ENCODE measurements at places on chromosomes 2 and 18.

GRCh38 chr2:105761931-105762515, 17.3 kb downstream of the NCK2 start:
- no peak for DNase-seq

- DNase-seq: no peak
Observed at GRCh38 chr2:197601726-197602125, 73.7 kb downstream of the RFTN2 start.

DNA sequence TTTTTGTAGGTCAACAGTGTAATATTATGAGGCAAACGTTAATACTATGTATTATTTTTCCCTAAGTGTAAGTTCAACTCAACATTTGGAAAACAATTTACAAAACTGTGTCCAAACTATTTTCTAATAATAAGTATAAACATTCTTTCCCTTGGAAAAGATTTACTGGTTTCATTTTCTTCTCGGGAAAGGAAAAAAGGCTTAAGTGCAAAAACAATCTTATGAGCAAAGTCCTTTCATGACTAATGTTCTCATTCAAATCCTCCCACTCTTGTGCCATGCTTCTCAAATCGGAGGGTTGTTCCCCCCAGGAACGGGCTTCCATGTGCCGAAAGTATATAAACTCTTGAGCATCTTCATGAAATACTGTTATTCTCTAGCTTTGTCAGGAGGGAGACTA, 19.8 kb upstream of the L3MBTL4 start:
- no peak for DNase-seq

DNA sequence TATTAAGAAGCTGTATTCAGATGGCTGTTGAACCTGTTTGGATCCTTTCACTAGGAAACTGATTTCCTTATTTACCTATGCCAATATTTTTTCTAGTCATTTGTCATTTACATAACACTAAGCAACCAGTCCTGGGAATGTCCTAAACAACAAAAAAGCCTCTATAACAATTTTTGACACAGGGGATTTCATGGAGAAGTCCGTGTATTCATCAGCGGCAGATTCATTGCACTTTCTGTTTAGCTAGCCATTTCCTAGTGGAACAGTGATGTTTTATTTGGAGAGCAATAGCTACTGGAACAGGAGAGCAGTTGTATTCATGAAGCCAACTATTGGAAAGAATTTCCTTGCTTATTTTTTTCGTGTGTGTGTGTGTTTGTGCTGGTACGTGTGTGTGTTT, 604.3 kb upstream of the POU3F3 start:
- no peak for DNase-seq

DNA sequence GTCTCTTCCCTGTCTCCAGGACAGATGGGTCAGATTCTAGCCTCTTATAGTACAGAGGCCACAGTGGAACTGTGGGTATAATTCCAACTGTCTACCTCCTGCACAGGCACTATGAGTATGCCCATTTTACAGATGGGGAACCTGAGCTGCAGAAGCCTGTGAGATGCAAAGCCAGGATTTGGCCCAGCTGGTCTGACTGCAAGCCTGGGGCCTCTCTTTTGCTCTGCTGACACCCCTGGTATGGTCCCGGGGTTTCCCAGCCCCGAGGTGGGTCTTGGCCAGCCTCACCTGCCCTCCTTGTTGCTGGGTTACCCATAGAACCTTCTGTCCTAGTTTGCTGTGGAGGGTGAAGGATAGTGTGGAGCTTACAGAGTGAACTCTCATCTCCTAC, 9.8 kb downstream of the HS6ST1 start:
- DNase-seq: no peak

DNA sequence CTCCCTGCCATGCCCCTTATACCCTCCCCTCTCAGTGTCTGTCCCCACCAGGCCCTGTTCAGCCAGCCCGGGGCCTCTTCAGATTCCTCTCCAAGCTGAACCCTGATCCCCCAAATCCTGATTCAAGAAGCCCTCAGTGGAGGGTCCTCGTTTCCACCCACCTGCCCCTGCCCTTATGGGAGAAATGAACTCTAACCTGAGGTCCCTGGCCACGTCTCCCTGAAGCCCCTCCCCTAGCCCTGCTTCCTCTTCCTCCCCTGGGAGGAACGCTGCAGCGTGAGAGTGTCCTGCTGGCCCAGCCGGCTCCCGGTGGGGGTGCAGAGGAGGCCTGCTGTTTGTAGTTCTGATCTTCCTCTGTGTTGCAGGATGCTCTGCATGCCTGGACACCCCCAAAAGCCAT, 56.7 kb upstream of the GLI2 start:
- DNase-seq: no peak

DNA sequence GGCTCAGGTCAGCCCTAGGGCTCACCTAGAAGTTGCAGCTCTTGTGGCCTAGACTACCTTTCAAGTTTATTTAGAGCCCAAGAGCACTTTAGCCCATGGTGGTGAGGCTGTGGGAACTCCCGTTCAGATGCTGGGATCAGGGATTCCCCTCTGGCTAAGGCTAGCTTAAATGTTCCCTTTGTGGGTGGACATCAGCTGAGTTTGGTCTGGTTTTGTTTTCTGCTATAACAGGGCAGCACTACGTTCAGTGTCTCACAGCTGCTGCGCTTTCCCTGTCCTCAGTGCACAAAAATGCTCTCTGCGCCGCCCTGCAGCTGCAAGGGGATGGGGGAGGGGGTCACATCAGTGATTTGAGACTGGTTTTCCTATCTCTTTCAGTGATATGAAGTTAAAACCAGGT, 170.5 kb upstream of the KCNJ3 start:
- DNase-seq: no peak

All from AG08396 (cell line).